ENCODE measurements at places on chromosomes 11 and 22. TPM values are rescaled to one million over a fixed set of nuclear protein-coding genes. Genes with fewer than 3 reads are reported as not detected.

RELA gene
- total RNA-seq: 17.1 TPM

LUZP2 gene
- 0.08 TPM for total RNA-seq

MACROD1 gene
- total RNA-seq: 24.5 TPM

LIF gene
- 4.6 TPM for total RNA-seq

CADM1 gene
- total RNA-seq: 0.45 TPM

TRIM49C gene
- total RNA-seq: not detected

TPP1 gene
- 48.2 TPM for total RNA-seq

FIBIN gene
- 61.7 TPM for total RNA-seq

EXT2 gene
- total RNA-seq: 143 TPM

IL10RA gene
- total RNA-seq: not detected

LDHAL6A gene
- not detected for total RNA-seq

MMP8 gene
- not detected for total RNA-seq

PKNOX2 gene
- 1.4 TPM for total RNA-seq

CCDC116 gene
- total RNA-seq: 0.08 TPM

HBB gene
- total RNA-seq: not detected

PISD gene
- total RNA-seq: 24.4 TPM

GDPD4 gene
- total RNA-seq: not detected

OR10A2 gene
- total RNA-seq: not detected

ACRV1 gene
- not detected for total RNA-seq

CHRM1 gene
- not detected for total RNA-seq

ELMOD1 gene
- total RNA-seq: 8.1 TPM

ADORA2A gene
- 15.0 TPM for total RNA-seq

GP1BB gene
- not detected for total RNA-seq

GPHA2 gene
- not detected for total RNA-seq

MN1 gene
- total RNA-seq: 0.47 TPM

ART1 gene
- not detected for total RNA-seq

OR1S1 gene
- not detected for total RNA-seq

NXPE4 gene
- not detected for total RNA-seq

ZNF215 gene
- total RNA-seq: 1.3 TPM
